IPS DF 19.7 (cell line): ENCODE measurements at places on chromosomes 4 and X.

- DNase-seq: no peak
Observed at GRCh38 chrX:110036162-110037033, 33.5 kb downstream of the TMEM164 start.

GRCh38 chrX:136658151-136658550, 10.2 kb downstream of the CD40LG start:
- DNase-seq: no peak

- no peak for DNase-seq
Observed at GRCh38 chrX:68462197-68462596, 28.9 kb upstream of the OPHN1 start.

GRCh38 chr4:55181010-55182005, 55.9 kb upstream of the KDR start:
- DNase-seq: no peak

GRCh38 chr4:182922501-182923284, 5.5 kb upstream of the DCTD start:
- DNase-seq: no peak

DNA sequence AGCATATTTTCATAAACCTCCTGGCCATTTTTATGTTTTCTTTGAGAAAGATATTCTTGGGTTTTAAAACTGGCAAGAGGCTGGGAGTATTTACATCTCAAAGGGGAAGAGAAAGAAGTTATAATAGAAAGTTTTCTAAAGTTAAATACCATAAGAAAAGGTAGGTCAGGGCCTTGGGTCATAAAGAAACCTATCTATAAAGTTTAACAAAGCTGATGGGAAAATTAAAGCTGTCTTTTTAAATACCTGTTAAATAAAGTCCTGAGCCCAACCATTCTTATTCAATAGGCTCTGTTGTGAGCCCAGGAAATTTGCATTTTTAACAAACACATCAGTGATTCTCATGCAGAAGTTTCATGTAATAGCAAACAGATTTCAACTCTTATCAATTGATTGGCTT, 451.8 kb upstream of the INTU start:
- DNase-seq: no peak

DNA sequence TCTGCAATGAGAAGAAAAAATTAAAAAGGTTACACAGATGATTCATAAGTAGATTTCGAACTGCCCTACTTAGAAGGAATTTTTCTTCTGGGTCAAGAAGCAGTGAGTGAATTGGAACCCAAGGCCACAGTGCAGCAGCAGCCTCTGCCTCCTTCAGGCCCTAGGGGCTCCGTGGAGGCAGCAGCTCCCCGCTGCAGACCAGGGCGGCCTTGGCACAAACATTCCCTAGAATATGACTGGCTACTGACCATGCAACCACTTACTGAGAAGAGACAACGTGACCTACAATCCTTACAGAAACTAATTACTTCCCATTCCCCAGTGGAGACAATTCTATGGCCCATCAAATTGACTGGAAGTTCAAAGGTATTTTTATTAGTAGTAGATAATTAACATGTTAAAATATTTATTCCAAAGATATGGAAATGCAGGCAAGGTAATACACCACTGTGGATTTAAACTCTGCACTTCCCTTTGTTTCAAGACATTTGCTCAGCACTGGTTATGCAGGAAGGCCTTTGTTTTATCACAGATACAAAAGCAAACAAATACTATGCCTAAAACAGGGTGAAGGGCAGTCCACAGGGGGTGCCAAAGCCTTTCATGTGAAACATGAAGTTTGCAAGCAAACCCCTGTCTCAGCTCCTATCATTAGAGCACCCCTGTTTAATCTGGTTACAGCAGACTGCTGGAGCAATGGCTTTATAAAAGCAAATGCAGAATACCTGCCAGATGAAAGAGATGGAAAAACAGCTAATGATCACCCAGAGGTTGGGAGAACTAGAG, 59.2 kb downstream of the PCDH19 start:
- no peak for DNase-seq

- DNase-seq: no peak
Observed at GRCh38 chr4:48962636-48963035, 23.4 kb upstream of the CWH43 start.

- DNase-seq: no peak
Observed at GRCh38 chr4:105666693-105667092, 41.8 kb downstream of the INTS12 start.

GRCh38 chr4:8613421-8614364, 21.1 kb downstream of the CPZ start:
- no peak for DNase-seq

- DNase-seq: no peak
Observed at GRCh38 chrX:16827225-16827624, 41.0 kb downstream of the TXLNG start.
